Heart left ventricle (tissue), 16 donors: ENCODE measurements at places on chromosomes 6 and 20. TPM values are rescaled to one million over a fixed set of nuclear protein-coding genes. Genes with fewer than 3 reads are reported as not detected.

The CTAGE9 gene
- not detected for total RNA-seq

The C6orf163 gene
- total RNA-seq: 3.8 TPM

The PAQR8 gene
- 4.3 TPM for total RNA-seq

The GPX5 gene
- not detected for total RNA-seq

The AGPAT1 gene
- 59.4 TPM for total RNA-seq

The RWDD2A gene
- 4.8 TPM for total RNA-seq

The LTV1 gene
- 12.8 TPM for total RNA-seq

The MAN1A1 gene
- 26.2 TPM for total RNA-seq

DNA sequence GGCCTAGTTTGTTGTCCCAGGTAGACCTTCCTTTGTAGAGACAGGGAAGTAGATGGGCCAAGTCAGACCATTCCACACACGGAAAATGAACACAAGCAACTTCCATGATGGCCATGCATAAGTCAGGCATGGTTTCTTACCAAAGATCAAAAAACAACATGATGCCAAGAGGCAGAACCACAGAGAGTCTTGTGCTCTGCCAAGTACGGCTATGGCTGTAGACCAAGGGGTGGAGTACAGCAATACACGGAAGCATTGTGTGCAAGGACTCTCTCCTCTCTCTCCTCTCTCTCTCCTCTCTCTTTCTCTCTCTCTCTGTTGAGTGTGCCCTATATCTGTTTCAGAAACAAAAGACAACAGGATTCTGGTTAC, 4.8 kb upstream of the DUSP22 start:
- no peak overlapping the region for H3K4me3 ChIP-seq
- H3K36me3 ChIP-seq: no peaks in the 10 kb centered on the region
- H3K4me1 ChIP-seq: no peaks in the 10 kb centered on the region
- H3K27me3 ChIP-seq: no peaks in the 10 kb centered on the region

- peaks cover 88% of the 10 kb centered on the region for H3K4me1 ChIP-seq
- H3K27ac ChIP-seq: no peak overlapping the region
- no peaks in the 10 kb centered on the region for H3K27me3 ChIP-seq
- H3K36me3 ChIP-seq: no peaks in the 10 kb centered on the region
Observed at GRCh38 chr20:46402331-46402811, 4.0 kb downstream of the ELMO2 start.

- H3K4me1 ChIP-seq: peaks cover 6% of the 10 kb centered on the region
- H3K27me3 ChIP-seq: no peaks in the 10 kb centered on the region
- H3K4me3 ChIP-seq: no peak overlapping the region
- no peak overlapping the region for H3K27ac ChIP-seq
- no peaks in the 10 kb centered on the region for H3K36me3 ChIP-seq
- DNase-seq: no peak
Observed at GRCh38 chr6:4860387-4860786, 84.2 kb downstream of the CDYL start.

GRCh38 chr6:30774701-30775100, 30.4 kb upstream of the IER3 start:
- no peak overlapping the region for H3K27ac ChIP-seq
- DNase-seq: peak; percentile 40
- peaks cover 21% of the 10 kb centered on the region for H3K4me1 ChIP-seq
- no peaks in the 10 kb centered on the region for H3K36me3 ChIP-seq
- no peaks in the 10 kb centered on the region for H3K27me3 ChIP-seq

- no peaks in the 10 kb centered on the region for H3K36me3 ChIP-seq
- H3K4me1 ChIP-seq: peaks cover 21% of the 10 kb centered on the region
- no peak overlapping the region for H3K4me3 ChIP-seq
- H3K27ac ChIP-seq: no peak overlapping the region
- DNase-seq: no peak
Observed at GRCh38 chr6:8436966-8437365, 1.6 kb upstream of the SLC35B3 start.

GRCh38 chr20:35772563-35773058, 796 bp downstream of the PHF20 start:
- H3K27ac ChIP-seq: peak overlapping the region; percentile 93
- no peak for DNase-seq

GRCh38 chr20:23569570-23569969, 1.3 kb upstream of the CST9L start:
- no peak for DNase-seq
- no peak overlapping the region for H3K4me3 ChIP-seq
- H3K4me1 ChIP-seq: no peaks in the 10 kb centered on the region
- no peaks in the 10 kb centered on the region for H3K27me3 ChIP-seq

DNA sequence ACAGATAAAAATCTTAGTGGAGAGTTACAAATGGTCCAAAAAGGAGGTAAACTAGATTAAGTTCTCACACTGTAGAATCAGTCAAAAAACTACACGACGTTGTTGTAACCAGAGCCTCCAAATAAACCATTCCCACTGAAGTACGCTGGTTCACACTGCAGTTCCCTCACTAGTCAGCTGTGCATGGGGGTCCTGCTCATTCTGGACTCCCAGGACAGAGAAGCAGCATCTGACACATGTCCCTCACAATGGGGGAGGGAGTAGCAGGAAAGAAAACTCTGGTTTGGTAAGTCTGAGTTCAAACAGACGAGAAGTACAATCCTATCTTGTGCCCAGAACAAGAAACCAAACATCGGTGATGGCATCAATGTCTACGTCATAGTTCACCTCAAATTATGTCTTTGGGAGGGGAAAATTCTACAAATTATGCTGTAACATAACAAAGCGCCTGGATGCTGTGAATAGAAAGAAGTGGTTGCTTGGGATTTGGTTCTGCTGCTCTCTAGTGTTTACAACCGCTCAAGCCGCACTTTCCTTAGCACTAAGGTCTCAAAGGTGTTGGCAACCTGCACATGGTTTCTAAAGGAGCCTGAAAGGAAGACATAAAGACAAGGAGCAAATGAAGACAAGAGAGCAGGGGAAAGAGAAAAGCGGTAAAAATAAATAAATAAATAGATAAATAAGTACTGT, 208.0 kb downstream of the GMDS start:
- H3K27me3 ChIP-seq: no peaks in the 10 kb centered on the region
- DNase-seq: no peak
- no peak overlapping the region for H3K27ac ChIP-seq
- H3K4me1 ChIP-seq: no peaks in the 10 kb centered on the region

DNA sequence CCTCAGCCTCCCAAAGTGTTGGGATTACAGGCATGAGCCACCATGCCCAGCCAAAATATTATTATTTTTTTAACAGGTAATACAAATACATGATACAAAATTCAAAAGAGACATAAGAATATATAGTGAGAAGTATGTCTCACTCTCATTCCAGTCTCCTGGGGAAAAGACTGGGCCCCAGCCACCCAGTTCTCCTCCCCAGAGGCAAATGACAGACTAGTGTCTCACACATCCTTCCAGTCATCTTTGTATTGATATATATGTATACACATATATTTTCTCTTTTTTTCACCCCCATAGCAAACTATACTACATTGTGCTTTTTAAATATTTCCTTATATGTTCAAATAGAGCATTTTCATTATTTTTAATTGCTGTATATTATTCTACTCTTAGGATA, 8.3 kb downstream of the GSS start:
- H3K27ac ChIP-seq: no peak overlapping the region
- H3K4me1 ChIP-seq: peaks cover 6% of the 10 kb centered on the region
- no peaks in the 10 kb centered on the region for H3K27me3 ChIP-seq
- H3K36me3 ChIP-seq: peaks cover 43% of the 10 kb centered on the region
- no peak for DNase-seq

- no peak overlapping the region for H3K27ac ChIP-seq
- H3K27me3 ChIP-seq: no peaks in the 10 kb centered on the region
- no peak overlapping the region for H3K4me3 ChIP-seq
- H3K36me3 ChIP-seq: no peaks in the 10 kb centered on the region
- no peaks in the 10 kb centered on the region for H3K4me1 ChIP-seq
Observed at GRCh38 chr20:15767999-15768741, 805.1 kb downstream of the KIF16B start.

DNA sequence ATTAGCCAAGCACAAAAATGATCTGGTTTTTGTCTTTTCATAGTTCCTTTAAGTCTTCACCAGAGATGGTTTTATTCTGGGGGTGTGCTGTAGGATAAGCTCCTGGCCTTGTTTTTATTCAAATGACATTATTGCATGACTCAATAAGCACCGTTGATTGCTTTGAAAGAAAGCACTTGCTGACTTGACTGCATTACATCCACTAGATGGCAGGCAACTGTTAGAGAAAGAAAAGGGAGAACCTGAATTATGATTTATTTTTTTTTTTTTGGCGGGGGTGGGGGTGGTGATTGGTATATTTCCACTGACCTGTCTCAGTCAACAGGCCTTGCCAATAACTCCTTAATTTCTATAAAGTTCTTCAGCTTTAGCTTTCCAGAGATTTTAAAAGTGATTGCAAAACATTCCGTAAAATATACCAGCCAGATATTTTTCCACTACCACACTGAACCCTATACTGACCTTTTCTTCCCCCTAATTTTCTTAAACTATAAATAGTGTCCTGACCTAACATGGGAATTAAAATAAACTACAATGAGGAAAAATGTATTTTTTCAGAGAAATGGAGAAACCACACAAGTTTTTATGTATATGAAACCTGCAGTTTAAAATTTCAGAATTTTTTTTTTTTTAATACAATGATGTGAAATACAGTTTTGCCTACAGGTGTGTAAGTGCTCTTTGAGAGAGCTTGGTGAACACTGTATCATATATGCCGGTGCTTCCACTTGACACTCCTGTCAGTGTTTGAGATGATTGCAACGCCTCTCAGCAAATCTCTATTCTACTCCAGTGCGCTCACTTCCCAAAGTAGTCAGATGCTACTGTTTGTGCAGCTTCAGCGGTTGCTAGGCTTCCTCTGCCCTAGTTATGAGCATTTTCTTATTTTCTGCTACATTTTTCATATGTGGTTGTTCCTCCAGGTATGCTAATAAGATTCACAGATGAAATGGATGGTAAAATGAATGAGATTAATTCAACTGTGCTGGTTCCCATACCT, 274.3 kb downstream of the CD109 start:
- H3K27ac ChIP-seq: no peak overlapping the region
- DNase-seq: no peak
- no peaks in the 10 kb centered on the region for H3K27me3 ChIP-seq
- H3K36me3 ChIP-seq: no peaks in the 10 kb centered on the region

GRCh38 chr6:9332241-9332780, 897.0 kb upstream of the SLC35B3 start:
- no peak for DNase-seq
- no peaks in the 10 kb centered on the region for H3K4me1 ChIP-seq
- H3K27me3 ChIP-seq: no peaks in the 10 kb centered on the region
- no peak overlapping the region for H3K4me3 ChIP-seq
- no peaks in the 10 kb centered on the region for H3K36me3 ChIP-seq

DNA sequence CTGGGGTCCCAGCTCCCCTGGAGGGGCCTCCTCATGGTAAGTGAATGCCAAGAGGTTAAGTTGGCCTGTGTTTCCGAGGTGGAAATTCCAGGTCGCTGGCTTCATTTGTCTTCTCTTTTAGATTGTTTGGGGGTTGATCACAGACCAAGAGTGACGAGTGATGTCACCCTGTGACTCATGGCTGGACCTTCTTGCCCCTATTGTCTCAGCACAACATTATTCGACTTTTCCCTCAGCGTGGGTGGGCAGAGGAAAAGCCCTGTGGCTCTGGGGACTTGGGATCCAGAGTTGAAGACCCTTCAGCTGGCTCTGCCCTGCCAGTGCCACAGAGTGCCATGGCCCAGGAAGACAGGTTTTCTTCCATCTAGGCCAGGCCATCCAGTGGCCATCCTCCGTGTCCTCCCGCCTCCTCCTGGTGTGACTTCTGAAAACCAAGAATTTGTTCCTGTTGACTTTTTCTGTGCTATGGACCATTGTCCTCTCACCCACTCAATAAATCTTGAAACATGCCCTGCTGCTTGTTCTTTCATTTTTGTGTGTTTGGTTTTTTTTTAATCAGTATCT, 15.4 kb upstream of the SNHG17 start:
- no peak overlapping the region for H3K4me3 ChIP-seq
- no peak overlapping the region for H3K27ac ChIP-seq
- H3K36me3 ChIP-seq: peaks cover 23% of the 10 kb centered on the region
- H3K27me3 ChIP-seq: no peaks in the 10 kb centered on the region

- H3K36me3 ChIP-seq: no peaks in the 10 kb centered on the region
- no peak overlapping the region for H3K4me3 ChIP-seq
- H3K27me3 ChIP-seq: no peaks in the 10 kb centered on the region
- H3K27ac ChIP-seq: no peak overlapping the region
Observed at GRCh38 chr6:104050455-104050854, 809.3 kb downstream of the HACE1 start.

GRCh38 chr6:7644417-7644816, 54.4 kb downstream of the SNRNP48 start:
- no peak overlapping the region for H3K4me3 ChIP-seq
- DNase-seq: no peak
- H3K36me3 ChIP-seq: no peaks in the 10 kb centered on the region
- H3K4me1 ChIP-seq: no peaks in the 10 kb centered on the region
- no peaks in the 10 kb centered on the region for H3K27me3 ChIP-seq

- no peak for DNase-seq
- H3K36me3 ChIP-seq: no peaks in the 10 kb centered on the region
- no peak overlapping the region for H3K4me3 ChIP-seq
Observed at GRCh38 chr6:9830808-9831207, 584.1 kb downstream of the TFAP2A start.

DNA sequence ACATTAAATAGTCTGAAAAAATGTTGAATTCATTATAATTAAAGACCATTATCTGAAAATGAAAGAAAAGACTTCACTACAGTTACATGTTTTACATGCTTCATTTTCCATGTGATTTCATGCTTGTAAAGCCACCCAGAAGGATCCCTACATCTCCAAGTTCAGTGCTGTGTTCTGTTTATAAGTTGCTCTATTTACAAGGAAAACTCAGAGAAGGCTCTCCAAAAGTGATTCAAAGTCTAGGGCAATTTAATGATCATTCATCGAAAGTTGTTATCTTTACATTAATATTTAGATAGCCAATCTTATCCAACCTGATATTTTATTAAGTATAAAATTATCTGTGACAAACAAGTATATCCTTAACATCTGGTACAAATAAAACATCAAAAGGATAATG, 494.9 kb upstream of the RNF217 start:
- no peak overlapping the region for H3K27ac ChIP-seq
- no peak for DNase-seq

GRCh38 chr6:135535989-135536414, 38.5 kb upstream of the AHI1 start:
- H3K27me3 ChIP-seq: no peaks in the 10 kb centered on the region
- H3K36me3 ChIP-seq: no peaks in the 10 kb centered on the region
- H3K4me1 ChIP-seq: no peaks in the 10 kb centered on the region

DNA sequence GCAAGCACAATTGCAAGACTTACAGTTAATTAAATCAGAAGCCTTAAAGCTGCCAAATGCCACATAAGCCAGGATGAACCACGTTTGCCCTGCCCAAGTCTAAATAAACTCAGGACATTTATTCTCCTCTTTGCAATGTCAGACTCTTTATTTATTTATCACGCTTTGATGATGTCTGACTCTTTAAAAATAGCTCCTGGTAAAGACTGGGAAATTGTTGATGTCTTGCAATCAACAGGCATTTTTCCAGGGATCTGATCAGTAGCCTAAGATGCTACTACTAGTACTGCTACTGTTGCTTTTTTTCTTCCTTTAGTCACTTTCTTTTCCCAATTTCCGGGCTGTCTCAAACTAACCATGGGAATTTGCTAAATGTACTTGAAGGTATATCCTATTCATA, 365.8 kb upstream of the MARCKS start:
- no peaks in the 10 kb centered on the region for H3K36me3 ChIP-seq
- H3K4me1 ChIP-seq: peaks cover 3% of the 10 kb centered on the region
- no peak overlapping the region for H3K27ac ChIP-seq
- no peak overlapping the region for H3K4me3 ChIP-seq
- H3K27me3 ChIP-seq: no peaks in the 10 kb centered on the region

GRCh38 chr6:132446141-132446854, 45.0 kb upstream of the MOXD1 start:
- no peaks in the 10 kb centered on the region for H3K27me3 ChIP-seq
- H3K4me3 ChIP-seq: no peak overlapping the region
- no peak for DNase-seq
- no peaks in the 10 kb centered on the region for H3K4me1 ChIP-seq
- no peaks in the 10 kb centered on the region for H3K36me3 ChIP-seq
